ENCODE measurements at places on chromosomes 1 and 21. TPM values are rescaled to one million over a fixed set of nuclear protein-coding genes. Genes with fewer than 3 reads are reported as not detected.

Gene INAVA
- total RNA-seq: not detected

Gene NOS1AP
- not detected for total RNA-seq

Gene LCE3D
- not detected for total RNA-seq

Gene KIAA1614
- total RNA-seq: 4.5 TPM

Gene HSPB7
- total RNA-seq: under 0.01 TPM

Gene ANGPTL1
- 1.6 TPM for total RNA-seq

Gene DMRTA2
- total RNA-seq: not detected

Gene FAM151A
- not detected for total RNA-seq

Gene ADAMTSL4
- total RNA-seq: 36.2 TPM

Gene TTC22
- total RNA-seq: not detected

Gene GPR25
- total RNA-seq: not detected

Gene SPATA46
- not detected for total RNA-seq

Gene KRTAP10-11
- total RNA-seq: not detected

Gene CFHR1
- total RNA-seq: not detected

Gene ADAM30
- total RNA-seq: not detected

Gene RIMS3
- under 0.01 TPM for total RNA-seq

Measured in subcutaneous preadipocyte (primary cell).